ENCODE measurements at places on chromosomes 5 and 9.

DNA sequence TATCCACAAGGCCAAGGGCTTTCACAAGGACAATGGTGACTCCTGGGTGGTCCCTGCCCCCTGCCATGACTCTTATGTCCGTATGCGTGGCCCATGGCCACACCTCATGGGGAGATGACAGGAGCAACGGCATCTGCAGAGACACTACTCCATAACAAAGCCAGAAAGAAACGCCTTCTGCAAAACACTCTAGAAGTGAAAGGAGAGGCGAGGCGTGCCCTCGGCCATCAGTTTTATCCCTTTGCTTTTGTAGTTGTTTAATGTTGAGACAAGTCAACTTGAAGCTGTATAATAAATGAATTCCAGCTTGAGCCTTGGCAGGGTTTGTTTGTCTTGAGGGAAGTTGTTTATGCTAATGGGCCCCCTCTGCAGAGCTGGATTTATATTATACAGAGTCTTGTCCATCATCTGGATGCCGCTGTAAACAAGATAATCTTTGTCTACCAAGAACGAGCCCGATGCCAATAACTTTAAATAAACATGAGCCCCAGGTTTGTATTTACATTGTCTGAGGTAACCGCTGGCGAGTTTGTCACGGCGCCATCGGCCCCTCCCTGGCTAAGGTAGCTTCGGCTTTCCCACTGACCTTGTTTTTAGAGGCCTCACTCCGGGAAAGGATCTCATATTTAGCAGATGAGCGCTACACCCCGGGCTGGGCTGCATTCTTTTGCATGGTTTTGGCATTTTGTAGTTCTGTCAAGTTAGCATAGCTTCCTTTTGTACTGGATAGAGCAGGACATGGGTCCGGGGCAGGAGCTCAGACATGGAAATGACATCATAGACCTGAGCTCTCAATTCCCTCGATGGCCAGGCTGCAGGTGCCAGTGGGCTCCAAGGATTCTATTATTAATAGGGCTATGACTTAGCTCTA, 165.3 kb downstream of the ERCC6L2 start:
- DNase-seq = no peak

DNA sequence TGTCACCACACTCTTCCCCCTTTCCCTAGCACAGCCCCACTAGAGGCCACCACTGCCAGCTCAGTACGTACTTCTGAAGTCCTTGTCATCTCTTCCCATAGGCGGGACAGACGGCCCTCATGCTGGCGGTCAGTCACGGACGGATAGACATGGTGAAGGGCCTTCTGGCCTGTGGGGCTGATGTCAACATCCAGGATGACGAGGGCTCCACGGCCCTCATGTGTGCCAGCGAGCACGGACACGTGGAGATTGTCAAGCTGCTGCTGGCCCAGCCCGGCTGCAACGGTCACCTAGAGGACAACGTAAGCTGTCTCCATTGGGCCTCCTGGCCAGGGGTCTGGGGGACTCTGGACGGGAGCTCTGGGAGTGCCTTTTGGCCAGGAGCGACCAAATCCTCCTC, 99.4 kb upstream of the DMRT1 start:
- DNase-seq = no peak

DNA sequence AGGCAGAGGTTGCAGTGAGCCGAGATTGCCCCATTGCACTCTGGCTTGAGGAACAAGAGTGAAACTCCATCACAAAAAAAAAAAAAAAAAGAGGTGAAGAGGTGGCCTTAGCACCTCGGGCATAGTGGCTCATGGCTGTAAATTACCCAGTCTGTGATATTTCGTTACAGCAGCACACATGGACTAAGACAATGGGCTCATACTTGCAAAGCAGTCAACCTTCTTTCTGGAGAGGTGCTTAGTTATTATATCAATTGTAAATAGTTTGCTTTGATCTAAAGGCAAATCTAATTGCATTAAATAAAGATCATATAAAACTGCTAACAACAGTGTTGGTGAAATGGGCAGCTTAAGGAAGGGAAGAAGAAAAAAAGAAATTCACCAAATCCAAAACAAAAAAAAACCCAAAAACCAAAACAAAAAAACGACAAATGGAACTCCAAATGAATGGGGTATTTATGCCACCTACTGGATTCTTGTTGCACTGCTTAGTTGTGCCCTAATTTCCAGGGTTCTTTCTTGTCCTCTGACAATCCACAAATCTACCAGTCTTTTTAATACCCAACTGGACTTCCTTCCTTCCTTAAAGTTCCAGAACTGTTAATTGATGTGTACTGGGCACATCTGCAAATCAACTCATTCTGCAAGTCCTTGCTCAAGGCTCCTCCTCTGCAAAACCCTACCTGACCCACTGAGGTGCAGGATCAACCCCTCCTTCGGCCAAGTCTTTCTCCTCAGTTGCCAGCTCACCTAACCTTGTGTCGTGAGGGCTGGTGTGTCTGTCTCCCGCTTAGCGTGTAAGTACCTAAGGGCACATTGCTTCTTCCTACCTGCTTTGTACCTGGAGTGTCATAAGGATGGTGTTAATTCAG, 35.0 kb upstream of the DMRT1 start:
- no peak for DNase-seq

- no peak for DNase-seq
These were observed 21.6 kb upstream of the MIER3 start for GRCh38 chr5:56973473-56973872.

DNA sequence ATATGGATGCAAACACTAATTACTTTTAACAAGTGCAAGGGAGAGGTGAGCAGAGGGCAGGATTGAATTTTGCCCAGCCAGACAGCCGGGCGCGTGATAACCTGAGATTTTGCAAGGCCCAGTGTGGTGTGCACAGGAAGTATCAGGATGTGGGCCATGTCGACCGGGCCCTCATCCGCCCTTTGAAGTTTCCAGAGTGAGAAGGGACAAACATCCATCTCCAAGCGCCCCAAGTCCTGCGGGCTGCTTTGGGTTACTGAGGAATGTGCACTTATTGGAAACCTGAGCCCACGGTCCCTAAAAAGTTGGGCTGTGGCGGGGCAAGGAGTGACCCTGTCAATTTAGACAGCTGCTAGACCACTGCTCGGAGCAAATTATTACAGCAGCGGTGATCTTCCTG, 272.2 kb upstream of the IRX2 start:
- DNase-seq = no peak

- DNase-seq = no peak
These were observed 11.9 kb downstream of the GLIPR2 start for GRCh38 chr9:36148311-36149051.

DNA sequence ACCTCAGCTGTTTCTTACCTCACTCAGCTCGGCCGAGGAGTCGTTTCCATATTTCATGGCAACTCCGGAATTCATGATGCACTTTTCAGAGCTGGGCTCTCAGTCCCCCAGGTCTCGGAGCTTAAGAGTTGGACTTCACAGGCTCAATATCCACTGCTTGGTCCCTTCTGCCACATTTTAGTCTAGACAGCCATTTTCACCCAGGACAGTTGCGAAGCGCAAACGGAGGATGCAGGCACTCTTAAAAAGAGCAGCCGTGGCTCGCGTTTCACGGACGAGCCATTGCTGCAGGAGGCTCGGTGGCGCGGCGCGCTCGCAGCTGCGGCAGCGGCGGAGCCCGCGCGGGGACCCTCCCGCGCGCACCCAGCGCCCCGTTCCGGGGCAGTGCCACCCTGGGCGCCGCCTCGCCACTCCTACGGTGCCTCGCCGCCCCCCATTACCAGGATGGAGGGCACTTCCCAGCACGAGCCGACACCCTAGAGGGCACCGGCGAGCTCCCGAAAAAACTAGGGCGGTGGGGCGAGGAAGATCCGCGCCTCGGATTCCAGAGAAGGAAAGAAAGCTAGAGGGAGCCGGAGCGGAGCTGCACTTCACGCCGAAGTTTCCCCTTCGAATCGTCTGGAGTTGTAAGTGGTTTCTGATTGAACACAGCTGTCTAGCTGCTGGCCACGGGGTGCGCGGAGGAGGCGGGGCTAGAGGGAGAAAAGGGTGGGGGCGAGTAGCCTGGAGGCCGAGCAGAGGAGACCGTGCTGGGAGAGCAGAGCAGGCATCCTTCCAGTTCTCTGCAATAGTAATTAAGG, 140.3 kb downstream of the TSSK1B start:
- DNase-seq = no peak

DNA sequence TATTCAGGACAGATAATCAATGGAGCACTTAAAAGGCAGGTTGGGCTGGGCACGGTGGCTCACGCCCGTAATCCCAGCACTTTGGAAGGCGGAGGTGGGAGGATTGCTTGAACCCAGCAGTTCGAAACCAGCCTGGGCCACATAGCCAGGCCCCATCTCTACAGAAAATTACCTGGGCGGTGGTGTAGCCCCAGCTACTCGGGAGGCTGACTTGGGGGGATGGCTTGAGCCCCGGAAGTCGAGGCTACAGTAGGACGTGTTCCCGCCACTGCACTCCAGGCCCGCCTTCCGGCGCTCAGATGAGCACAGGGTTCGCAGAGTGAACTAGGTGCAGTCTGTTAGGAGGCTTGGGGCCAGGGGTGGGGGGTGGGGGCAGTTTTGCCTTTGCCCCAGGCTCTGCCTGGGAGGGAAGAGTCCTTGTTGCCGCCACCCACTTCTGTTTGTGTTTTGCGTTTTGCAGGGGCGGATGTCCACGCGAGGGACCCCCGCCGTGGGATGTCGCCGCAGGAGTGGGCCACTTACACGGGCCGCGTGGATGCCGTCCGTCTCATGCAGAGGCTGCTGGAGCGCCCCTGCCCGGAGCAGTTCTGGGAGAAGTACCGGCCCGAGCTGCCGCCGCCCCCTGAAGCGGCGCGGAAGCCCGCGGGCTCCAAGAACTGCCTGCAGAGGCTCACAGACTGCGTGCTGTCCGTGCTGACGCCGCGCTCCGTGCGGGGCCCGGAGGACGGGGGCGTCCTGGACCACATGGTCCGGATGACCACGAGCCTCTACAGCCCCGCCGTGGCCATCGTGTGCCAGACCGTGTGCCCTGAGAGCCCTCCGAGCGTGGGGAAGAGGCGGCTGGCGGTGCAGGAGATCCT, 85.2 kb downstream of the ANKRD33B start:
- no peak for DNase-seq

Data from NCI-H187 (cell line).